ENCODE measurements at places on chromosomes 7 and 10.

DNA sequence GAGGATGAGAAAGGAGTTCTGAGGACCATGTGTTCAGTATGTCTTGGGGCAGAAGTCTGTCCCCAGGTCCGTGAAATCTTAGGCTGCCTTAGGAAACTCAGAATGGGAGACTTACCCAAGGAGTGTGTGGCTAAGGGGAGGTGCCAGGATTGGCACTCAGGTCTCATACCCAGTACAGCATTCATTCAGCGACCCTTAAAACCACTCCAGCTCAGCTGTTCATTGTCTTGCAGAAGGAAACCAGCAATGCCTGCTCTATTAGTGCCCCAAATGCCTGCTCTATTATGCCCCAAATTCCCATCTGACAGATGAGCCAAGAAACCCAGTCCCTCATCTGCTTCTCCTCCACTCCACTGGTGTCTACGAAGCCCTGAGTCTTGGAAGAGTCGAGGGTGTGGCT is 147.8 kb downstream of the NEURL1 start:
- DNase-seq: no peak

GRCh38 chr7:134495546-134495945 is 31.8 kb upstream of the AKR1B10 start:
- no peak for DNase-seq

DNA sequence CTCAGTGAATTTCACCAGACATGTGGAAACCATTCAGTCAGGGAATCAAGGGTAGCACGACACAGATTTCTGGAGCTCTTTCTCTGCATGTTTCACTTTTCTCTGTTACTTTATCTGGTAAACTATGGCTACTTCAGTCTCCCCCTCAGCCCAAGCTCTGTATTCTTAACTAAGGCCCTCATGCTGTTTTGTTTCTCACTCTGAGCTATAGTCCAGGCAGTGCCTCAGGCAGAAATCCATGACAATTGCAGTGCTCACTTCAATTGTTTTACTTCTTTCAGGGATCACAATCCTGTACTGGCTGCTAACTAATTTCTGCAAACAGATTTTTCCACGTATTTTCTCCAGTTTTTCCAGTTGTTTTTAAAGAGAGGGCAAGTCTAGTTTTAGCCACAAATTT is 1599.9 kb upstream of the LRRTM3 start:
- DNase-seq: no peak

DNA sequence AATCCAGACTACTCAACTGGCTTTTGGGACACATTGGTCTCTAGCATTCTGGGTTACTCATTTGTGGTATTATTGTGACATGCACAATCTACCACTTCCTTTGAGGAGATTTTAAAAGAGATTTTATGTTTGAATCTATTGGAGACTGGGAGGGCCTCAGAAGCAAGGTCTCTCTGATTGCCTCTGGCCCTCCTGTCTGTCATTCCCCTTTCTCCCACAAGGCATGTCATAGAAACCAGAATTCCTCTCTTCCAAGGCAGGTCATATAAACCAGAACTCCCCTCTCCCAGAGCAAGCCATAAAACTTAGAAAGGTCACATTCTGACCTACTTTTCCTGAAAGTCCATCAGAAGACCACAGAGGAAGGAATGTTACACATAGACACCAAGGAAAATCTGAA is 777.7 kb downstream of the PHTF2 start:
- no peak for DNase-seq

DNA sequence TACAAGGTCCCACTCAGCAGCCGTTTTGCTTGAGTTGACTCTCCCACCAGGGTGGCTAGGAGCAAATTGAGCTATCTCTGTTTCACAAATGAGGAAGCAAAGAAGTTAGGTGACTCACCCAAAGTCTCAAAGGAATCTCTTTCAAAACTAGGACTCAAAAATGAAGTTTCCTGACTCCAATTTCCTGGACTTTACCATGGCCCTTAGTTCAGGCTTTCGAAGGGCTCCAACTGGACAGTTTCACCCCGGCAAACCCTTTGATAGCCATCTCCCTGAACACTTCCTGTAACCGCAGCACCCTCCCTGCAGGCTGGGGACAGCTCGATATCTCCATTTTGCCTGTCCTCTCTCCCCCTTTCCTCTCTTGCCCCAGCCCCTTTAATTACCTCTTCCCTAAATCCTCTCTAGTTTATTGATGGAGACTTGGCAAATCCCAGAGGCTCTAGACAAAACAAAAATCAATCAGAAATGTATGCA is 4.7 kb upstream of the AFAP1L2 start:
- no peak for DNase-seq

DNA sequence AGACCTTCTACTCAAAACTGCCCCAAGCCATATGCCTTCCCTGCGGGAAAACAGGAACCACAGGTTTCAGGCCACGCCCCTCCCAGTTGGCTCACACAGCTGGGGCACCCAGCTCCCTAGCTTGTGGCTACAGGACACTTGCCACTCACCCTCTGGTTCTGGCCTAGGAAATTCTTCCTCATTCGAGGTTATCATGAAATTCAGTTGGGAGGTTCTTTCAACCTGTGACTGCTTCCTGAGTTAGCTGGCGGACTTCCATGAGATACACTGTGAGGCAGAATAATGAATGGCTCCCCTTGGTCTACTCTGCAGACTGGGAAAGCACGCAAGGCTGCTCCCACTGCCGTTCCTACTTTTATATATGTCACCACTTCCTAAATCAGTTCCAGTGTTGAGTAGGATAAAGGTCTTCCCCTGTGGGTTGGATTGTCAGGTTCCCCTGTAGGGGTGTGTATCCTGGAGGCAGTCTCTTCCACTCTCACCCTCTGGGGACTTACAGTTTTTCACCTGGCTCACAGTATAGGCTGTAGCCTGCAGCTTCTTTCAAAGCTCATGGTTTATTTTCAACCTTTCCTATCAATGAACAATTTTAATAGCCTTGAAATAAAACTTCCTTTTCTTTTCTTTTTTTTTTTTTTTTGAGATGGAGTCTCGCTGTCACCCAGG is 37.0 kb downstream of the GPR22 start:
- no peak for DNase-seq

DNA sequence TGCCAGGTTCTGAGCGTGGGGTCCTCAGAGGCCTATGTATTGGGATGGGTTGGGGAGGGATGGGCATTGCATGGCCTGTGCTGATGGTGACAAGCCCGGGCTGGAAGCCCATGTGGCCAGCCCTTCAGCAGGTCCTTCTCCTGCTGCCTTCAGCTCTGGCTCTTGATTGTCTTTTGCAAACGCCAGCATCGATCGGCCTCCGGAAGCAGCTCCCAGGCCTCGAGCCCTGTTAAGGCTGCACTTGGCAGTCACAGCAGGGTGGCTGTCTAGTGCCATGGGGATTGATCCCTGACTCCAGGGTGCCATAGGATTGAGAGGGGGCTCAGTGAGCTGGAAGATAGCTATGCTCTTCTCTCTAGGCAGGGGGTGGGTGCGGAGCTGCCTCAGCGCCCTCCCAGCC is 51.4 kb downstream of the CDH23 start:
- no peak for DNase-seq

GRCh38 chr7:157900556-157900955 is 563.8 kb downstream of the DNAJB6 start:
- no peak for DNase-seq

GRCh38 chr7:132090444-132090843 is 485.8 kb downstream of the PLXNA4 start:
- no peak for DNase-seq

- no peak for DNase-seq
Observed at GRCh38 chr7:68306692-68307107, 1291.6 kb upstream of the AUTS2 start.

DNA sequence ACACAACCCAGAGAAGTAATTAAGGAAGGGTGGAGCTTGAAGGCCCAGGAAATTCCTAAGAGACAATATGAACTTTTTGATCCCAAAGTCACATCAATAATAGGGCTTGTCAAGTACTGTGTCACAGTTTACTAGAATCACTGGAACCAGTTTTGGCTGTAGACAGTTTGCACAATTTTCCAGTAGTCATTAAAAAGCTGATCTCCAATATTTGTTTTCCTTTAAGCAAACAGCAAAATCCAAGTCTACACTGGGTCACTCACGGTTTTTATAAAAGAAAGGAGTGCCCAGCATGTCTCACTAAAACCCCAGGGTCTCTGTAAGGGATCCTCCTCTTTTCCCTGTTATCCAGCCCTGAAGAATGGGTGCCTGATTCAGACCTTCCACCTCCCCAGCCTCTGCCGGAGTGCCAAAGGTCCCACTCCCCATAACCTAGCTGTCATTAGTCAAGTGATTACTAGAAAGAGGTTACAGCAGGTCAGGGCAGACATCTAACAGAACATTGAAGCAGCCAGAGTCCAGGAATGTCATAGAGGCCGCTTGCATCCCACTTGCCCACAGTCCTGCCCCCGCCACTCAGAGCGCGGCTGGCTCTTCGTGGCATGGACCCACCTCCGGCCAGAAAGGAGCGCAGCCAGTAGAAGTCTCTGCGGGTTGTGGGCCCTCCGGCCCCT is 552 bp downstream of the SLC25A16 start:
- no peak for DNase-seq

DNA sequence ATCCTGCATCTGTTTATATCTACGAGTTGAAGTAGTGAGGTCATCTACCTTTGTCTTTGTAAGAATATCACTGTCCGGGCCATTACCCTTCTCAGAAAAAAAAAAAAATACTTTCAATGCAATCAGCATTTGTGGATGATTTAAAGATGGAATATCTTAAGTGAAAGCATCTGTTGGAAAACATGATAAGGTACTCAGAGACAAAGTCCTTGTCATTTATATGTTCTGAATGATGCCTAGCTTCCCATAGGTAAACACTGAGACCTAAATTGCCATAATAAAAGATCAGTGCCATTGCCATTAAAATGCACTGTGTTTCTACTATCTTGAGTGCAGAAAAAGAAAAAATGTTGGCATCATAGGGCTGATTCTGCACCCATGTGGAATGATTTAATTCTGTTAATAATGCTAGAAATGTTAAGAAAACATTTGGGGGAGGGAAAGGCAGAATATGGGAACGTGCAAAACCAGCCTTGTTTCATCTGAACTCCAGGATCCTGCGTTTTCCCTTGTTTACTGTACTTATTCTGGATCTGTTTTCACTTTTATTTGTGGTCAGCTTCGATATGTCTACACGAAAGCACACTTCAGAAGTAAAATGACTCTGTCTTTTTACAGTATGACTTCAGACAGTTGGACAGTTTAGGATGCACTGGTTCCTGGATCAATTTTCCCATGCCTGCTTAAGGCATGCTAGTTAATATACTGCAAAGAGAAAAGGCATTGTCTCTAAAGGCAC is 669.8 kb downstream of the SUGCT start:
- DNase-seq: no peak

DNA sequence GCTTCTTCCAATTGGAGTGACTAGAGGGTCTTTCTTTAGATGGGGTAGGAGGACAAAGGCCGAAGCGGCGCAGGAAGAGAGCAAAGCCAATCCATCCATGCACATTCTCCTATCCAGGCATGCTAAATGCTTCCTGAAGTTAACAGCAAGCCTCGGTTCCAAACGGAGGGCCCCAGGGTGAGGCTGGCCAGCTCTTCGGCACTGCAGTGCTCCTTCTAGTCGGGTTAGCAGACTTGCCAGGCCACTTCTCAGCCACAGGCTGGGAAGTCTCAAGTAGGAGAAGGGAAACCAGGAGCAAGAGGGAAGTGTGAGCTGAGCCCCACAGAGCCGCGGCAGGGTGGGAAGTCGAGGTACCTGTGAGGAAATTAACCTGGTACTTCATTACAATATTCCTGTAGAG is 253.8 kb upstream of the INHBA start:
- DNase-seq: no peak

GRCh38 chr10:92740762-92741161 is 51.0 kb downstream of the HHEX start:
- DNase-seq: no peak

DNA sequence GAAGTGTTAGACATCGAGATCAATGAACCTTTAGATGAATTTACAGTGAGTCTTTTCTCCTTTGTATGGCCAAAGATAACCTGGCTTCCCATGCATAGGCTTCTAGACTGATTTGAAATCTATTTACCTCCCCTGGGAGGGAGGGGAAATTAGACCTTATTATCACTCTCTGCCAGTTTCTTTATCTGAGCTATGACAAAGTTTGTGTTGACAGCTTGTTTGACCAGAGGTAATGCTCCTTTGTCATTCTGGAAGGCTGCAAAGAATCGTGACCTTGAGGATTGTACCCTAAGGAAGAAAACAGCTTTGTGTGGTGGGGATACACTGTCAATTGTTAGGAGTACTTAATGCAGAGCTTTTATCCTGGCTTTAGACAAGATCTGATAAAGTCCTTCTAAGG is 36.4 kb downstream of the RBM33 start:
- DNase-seq: no peak

DNA sequence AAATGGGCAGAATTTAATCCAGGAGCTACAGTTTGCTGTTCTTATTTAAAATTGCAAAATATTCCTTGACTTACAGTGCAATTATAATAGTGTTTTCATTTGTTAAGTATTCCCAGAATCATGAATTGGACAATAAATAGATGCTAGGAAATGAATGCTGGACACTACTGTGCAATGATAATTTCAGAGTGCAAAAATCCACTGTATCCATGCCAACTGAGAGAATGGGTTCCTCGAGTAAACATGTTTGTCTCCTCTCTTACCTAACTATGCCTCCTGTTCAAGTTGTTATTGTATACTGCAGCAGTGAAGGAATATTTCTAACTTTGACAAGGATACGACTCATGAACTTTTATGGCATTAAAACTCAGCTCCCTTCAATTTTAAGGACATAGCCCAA is 1396.3 kb downstream of the GATA3 start:
- no peak for DNase-seq

GRCh38 chr10:33566426-33566825 is 232.0 kb upstream of the NRP1 start:
- DNase-seq: no peak
